CD4-positive, alpha-beta T cell treated with Interleukin-15 for 4 hours (primary cell): ENCODE measurements at places on chromosomes 1 and 21.

- no peak for DNase-seq
These were observed 31.9 kb upstream of the IL19 start for GRCh38 chr1:206738370-206739366.

GRCh38 chr21:14763695-14764064 lies 217.6 kb upstream of the SAMSN1 start:
- DNase-seq: no peak

- no peak for DNase-seq
These were observed 129.5 kb upstream of the DSCAM start for GRCh38 chr21:40976198-40977109.

GRCh38 chr1:29593601-29594382 lies 357.5 kb downstream of the PTPRU start:
- DNase-seq: no peak
